ENCODE measurements at places on chromosomes 2 and 18.
A peak's percentile ranks its signal among the peaks of the same experiment; 100 is the strongest.

DNA sequence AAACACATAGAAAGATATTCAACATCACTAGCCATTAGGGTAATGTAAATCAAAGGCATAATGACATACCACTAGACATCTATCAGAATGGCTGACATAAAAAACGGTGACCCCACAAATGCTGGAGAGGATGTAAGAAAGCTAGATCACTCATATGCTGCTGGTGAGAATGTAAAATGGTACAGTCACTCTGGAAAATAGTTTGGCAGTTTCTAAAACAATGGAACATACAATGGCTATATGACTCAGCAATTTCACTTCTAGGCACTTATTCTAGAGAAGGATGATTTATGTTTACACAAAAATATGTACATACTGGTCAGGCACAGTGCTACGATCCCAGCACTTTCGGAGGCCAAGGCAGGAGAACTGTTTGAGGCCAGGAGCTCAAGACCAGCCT, 87.3 kb downstream of the COLEC12 start:
- H3K27me3 ChIP-seq, result no peaks in the 10 kb centered on the region
- DNase-seq, result peak; percentile 49
- H3K4me1 ChIP-seq, result peaks cover 45% of the 10 kb centered on the region
- no peak overlapping the region for H3K4me3 ChIP-seq
- peak overlapping the region; percentile 46 for H3K27ac ChIP-seq

DNA sequence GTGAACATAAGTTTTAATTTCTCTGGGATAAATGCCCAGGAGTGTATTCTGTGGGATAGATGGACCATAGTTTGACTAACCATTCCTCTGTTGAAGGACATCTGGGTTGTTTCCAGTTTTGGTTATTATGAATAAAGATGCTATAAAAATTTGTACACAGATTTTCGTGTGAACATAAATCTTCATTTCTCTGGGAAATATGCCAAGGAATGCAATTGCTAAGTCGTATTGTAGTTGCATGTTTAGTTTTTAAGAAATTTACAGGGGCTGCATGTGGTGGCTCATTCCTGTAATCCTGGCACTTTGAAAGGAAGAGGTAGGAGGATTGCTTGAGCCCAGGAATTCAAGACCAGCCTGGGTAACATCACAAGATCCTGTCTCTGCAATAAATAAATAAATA, 6.9 kb upstream of the SLC11A1 start:
- no peaks in the 10 kb centered on the region for H3K4me1 ChIP-seq
- H3K27me3 ChIP-seq, result no peaks in the 10 kb centered on the region
- no peak overlapping the region for H3K4me3 ChIP-seq
- no peaks in the 10 kb centered on the region for H3K36me3 ChIP-seq

GRCh38 chr2:85963068-85963467, 74.3 kb upstream of the ST3GAL5 start:
- no peak overlapping the region for H3K27ac ChIP-seq
- H3K4me3 ChIP-seq, result no peak overlapping the region
- H3K36me3 ChIP-seq, result no peaks in the 10 kb centered on the region
- H3K27me3 ChIP-seq, result no peaks in the 10 kb centered on the region
- DNase-seq, result no peak

GRCh38 chr2:218255446-218255845, 5.4 kb upstream of the GPBAR1 start:
- DNase-seq, result no peak
- no peaks in the 10 kb centered on the region for H3K27me3 ChIP-seq
- peaks cover 27% of the 10 kb centered on the region for H3K4me1 ChIP-seq
- H3K4me3 ChIP-seq, result no peak overlapping the region

GRCh38 chr18:46891742-46892214, 25.5 kb downstream of the PIAS2 start:
- no peak for DNase-seq
- H3K27ac ChIP-seq, result no peak overlapping the region
- H3K27me3 ChIP-seq, result no peaks in the 10 kb centered on the region
- H3K4me3 ChIP-seq, result no peak overlapping the region
- no peaks in the 10 kb centered on the region for H3K4me1 ChIP-seq
- peaks cover 25% of the 10 kb centered on the region for H3K36me3 ChIP-seq

DNA sequence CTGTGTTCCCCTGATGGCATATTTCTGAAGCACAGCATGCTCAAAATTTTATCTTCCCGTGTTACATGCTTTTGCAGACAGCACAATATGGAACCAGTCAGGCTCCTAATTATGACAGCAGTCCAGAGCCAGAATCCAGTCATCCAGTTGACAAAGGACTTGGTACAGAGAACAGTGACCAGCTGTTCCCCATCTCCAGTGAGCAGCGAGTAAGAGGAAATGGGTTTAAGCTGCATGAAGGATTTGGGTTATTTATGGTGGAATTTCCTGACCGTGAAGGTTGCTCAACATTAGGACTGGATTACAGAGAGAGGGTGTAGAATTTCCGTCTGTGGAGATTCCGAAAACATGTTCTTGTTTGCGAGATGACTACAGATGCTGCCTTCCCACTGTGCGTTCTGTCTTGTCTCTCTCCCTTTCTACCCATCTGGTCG, 24.4 kb downstream of the SGPP2 start:
- H3K27ac ChIP-seq, result no peak overlapping the region
- H3K4me3 ChIP-seq, result no peak overlapping the region
- no peaks in the 10 kb centered on the region for H3K4me1 ChIP-seq
- DNase-seq, result no peak

GRCh38 chr2:85215448-85216401, 82.5 kb downstream of the TCF7L1 start:
- peak overlapping the region; percentile 40 for H3K27ac ChIP-seq
- H3K4me3 ChIP-seq, result no peak overlapping the region
- peak; percentile 90 for DNase-seq
- no peaks in the 10 kb centered on the region for H3K36me3 ChIP-seq
- peaks cover 24% of the 10 kb centered on the region for H3K4me1 ChIP-seq

DNA sequence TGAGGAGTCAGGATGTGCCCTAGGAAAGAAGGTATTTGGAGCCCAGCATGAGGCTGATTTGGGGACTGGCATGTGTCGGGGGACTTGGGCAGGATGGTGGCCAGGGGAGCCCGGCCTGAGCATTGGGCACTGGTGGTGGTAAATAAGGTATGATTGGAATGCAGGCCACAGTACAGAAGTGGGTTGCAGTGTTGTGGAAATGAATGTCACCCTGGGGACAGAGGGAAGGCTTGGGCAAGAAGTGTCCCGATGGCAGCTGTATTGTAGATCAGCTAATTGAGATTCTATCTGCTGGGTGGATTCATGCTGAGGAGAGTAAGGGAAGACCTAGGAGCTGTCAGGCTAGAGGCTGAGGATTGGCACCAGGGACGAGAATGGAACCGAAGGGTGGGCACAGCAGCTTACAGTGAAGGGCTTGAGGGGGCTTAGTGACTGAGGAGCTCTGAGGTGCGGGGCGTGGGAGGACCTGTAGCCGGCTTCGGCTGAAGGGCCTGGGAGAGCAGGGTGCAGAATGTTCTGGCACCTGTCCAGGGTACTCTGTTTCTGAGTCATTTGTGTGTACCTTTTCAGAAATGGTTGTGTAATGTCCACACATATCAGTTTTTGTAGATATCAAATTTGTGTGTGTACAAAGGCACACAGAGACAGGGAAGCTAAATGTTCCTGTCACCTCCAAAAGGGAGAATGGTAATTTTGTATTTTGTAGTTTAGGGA, 170.2 kb downstream of the PRKCE start:
- peaks cover 10% of the 10 kb centered on the region for H3K4me1 ChIP-seq
- DNase-seq, result no peak
- H3K36me3 ChIP-seq, result no peaks in the 10 kb centered on the region

DNA sequence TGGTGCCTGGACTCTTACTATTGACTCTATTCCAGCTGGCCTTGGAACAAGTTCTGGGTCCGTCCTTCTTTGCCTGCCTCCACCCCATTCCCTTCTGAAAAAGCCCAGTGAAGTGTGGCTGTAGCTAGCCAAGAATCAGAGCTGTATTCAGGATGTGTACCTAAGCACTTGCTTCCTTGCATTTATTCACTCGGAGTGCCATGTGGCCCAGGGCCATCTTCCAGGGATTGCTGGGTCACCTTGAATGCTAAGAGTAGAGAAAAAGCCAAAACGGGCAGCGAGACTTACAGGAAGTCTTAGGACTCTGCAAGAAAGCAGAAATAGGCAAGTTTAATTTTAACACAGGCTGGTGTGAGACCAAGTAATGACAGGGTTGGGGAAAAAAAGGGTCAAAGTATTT, 4.1 kb downstream of the ITGA6 start:
- no peak overlapping the region for H3K4me3 ChIP-seq
- no peak overlapping the region for H3K27ac ChIP-seq
- no peak for DNase-seq
- no peaks in the 10 kb centered on the region for H3K36me3 ChIP-seq

- no peaks in the 10 kb centered on the region for H3K36me3 ChIP-seq
- H3K27ac ChIP-seq, result no peak overlapping the region
- H3K4me1 ChIP-seq, result no peaks in the 10 kb centered on the region
- no peaks in the 10 kb centered on the region for H3K27me3 ChIP-seq
- DNase-seq, result no peak
Observed at GRCh38 chr2:152307863-152308262, 27.1 kb upstream of the FMNL2 start.

GRCh38 chr18:69958422-69958821, 10.7 kb upstream of the CD226 start:
- H3K36me3 ChIP-seq, result no peaks in the 10 kb centered on the region
- no peak overlapping the region for H3K4me3 ChIP-seq
- H3K27ac ChIP-seq, result no peak overlapping the region
- no peak for DNase-seq

GRCh38 chr18:37586656-37587225, 21.1 kb upstream of the CELF4 start:
- no peaks in the 10 kb centered on the region for H3K36me3 ChIP-seq
- H3K4me1 ChIP-seq, result no peaks in the 10 kb centered on the region
- no peaks in the 10 kb centered on the region for H3K27me3 ChIP-seq

DNA sequence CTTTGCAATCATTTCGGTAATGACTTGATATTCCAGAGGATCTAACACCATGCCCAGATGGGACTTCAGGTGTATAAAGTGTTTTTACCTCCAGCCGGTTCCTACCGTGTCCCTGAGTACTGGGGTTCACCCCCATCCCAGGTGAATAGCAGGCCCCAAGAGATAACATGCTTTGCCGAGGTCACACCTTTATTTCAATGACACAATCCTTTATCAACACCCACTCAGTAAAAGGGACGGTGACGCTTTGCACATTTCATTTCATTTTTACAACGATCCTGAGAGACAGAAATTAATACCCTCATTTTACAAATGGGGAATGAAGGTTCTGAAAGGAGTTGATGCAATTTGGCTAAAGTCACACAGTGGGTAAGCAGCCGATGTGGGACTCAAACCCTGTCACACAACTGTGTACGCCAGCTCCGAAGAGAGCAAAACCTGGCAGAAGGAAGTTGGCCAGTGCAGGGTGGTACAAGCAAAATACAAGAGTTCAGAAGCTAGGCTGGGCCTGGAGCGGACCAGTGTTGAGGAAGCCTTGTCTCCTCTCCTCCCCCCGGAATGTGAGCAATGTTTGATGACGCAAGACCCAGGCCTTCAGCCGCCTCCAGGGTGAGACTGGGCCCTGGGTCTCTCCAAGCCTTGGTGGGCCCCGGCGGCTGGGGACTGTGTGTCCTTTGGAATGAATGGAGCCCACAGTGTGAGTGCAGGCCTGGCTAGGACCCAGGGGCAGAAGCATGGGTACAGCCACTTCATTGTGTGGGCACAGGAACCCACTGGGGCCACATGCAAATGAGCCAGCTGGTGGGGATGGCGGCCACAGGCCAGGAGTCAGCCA, 139.6 kb upstream of the MYCN start:
- H3K27ac ChIP-seq, result no peak overlapping the region
- H3K4me3 ChIP-seq, result no peak overlapping the region
- H3K36me3 ChIP-seq, result no peaks in the 10 kb centered on the region
- no peaks in the 10 kb centered on the region for H3K27me3 ChIP-seq

DNA sequence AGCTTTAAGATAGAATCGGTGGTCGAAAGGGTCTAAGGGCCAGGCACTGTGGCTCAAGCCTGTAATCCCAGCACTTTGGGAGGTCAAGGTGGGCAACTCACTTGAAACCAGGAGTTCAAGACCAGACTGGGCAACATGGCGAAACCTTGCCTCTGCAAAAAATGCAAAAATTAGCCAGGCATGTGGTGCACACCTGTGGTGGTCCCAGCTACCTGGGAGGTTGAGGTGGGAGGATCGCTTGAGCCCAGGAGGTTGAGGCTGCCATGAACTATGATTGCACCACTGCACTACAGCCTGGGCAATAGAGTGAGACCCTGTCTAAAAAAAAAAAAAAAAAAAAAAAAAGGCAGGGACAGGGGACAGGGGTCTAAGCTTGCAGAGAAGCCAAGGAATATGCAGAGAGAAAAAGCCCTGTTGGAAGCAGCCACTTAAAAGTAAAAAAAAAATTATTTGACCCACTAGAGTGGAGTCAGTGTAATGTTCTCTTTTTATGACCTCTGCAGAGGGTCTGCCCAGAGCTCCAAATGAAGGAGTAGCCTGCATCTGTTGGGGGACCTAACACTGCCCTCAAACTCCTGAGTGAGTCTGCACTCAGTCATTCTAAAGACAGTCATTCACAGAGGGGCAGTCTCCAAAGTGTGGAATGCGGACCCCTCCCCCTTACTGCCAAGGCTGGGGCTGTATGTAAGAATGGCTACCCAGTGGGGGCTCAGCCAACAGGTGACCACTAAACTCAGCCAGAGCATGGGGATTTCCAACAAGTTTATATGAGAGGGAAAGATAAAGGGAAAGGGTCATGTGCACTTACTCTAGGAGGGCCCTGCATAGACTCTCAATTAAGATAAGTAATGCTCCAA, 118.5 kb upstream of the CDCA7 start:
- H3K27ac ChIP-seq, result no peak overlapping the region
- no peaks in the 10 kb centered on the region for H3K27me3 ChIP-seq
- peaks cover 32% of the 10 kb centered on the region for H3K4me1 ChIP-seq

- no peaks in the 10 kb centered on the region for H3K27me3 ChIP-seq
- no peak overlapping the region for H3K27ac ChIP-seq
- H3K4me3 ChIP-seq, result no peak overlapping the region
- peak; percentile 45 for DNase-seq
Observed at GRCh38 chr2:227460070-227460485, 11.9 kb upstream of the AGFG1 start.

DNA sequence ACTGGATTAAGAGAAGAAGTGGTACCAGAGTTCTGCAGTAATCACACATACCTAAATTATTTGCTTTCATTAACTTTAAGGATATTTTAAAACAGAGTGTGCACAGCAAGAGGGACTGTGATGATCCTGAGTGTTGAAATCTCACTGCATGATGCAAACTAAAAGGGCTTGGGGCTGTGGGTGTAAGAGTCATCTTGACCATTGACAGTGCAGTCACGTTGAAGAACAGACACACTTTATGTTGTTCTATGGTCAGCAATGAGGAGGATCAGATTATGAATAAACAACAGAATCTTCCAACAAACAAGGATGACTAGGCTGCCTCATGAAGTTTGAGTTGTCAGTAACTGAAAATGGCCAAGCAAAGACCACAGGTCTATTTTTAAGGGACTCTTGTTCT, 87.2 kb upstream of the GALNT5 start:
- H3K27ac ChIP-seq, result no peak overlapping the region
- peaks cover 44% of the 10 kb centered on the region for H3K4me1 ChIP-seq
- H3K36me3 ChIP-seq, result no peaks in the 10 kb centered on the region
- DNase-seq, result no peak
- H3K4me3 ChIP-seq, result no peak overlapping the region
